Omental fat pad (tissue), 4 donors: ENCODE measurements at places on chromosomes 12 and 14.
A peak's percentile ranks its signal among the peaks of the same experiment; 100 is the strongest.

GRCh38 chr14:59333668-59334067 lies 131.5 kb downstream of the GPR135 start:
- no peak for DNase-seq

- no peak for DNase-seq
Measured at GRCh38 chr12:8527250-8528130, 13.2 kb downstream of the CLEC4E start.

- no peak for DNase-seq
Measured at GRCh38 chr14:35509846-35510245, 24.1 kb upstream of the INSM2 start.

DNA sequence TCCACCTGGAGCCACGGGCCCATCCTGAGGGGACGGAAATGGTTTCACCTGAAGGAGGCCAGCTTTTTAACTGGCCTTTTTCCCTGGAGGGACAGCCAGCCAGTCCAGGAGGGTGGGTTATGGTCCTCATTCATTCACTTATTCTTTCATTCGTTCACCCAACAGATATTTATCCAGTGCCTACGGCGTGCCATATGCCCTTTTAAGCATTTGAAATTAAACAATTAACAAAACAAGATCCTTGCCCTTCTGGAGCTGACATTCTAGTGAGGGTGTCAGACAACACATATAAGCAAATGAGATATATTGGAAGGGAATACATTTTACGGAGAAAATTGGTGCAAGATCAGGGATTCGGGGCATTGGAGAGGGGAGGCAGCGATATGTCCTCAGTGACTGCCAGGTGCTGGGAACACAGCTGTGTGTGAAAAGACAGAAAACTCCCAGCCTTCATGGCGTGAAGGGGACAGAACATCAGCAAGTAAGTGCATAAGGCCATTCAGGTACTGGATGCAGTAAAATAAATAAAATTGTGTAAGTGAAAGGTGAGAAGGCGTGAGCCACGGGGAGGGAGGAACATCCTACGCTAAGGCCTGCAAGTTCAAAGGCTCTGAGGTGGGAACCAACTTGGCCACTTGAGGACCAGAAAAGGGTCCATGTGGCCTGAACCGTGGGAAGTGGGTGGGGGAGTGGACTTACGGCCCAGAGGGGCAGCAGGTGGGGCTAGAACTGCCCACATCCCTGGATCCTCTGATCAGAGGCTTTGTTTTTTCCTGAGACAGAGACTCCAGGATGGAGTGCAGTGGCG lies 684 bp upstream of the ABCB9 start:
- no peak for DNase-seq

GRCh38 chr12:5620896-5621295 lies 189.0 kb downstream of the NTF3 start:
- no peak for DNase-seq

- DNase-seq, result no peak
Measured at GRCh38 chr12:102917026-102917787, at the start of gene PAH. PAH (minus strand) TSS chr12:102917244; CDS start chr12:102917130, 114 bp downstream.

GRCh38 chr12:94954948-94955592 lies 48.4 kb downstream of the NDUFA12 start:
- DNase-seq, result no peak

GRCh38 chr12:14545144-14546124 lies 22.2 kb downstream of the PLBD1 start:
- DNase-seq, result no peak

- no peak for DNase-seq
Measured at GRCh38 chr12:30582943-30583342, 112.7 kb downstream of the IPO8 start.

GRCh38 chr12:12561371-12562015 lies 1.2 kb downstream of the DUSP16 start:
- DNase-seq, result no peak

GRCh38 chr14:93431036-93431670 lies 414 bp downstream of the UNC79 start:
- DNase-seq, result no peak

DNA sequence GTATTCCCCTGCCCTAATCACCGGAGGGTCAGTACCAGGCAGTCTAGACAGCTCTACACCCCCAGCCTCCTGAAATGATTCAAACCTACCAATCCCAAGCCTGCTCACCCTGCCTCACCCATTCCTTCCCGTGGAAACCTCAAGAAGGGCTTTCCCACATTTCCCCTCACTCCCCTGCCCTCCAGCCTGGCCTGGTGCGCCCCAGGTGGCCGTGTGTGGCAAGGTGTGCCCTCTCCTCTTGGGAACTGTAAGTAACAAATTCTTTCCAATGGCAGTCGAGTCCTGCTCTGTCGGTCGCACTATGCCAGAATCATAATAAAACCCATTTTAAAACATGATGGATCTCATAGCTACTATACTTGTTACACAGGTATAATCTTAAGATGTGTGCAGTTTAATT lies 13.9 kb upstream of the DEGS2 start:
- no peak for DNase-seq

- no peak for DNase-seq
Measured at GRCh38 chr12:66190519-66191370, 1.7 kb downstream of the IRAK3 start.

- DNase-seq, result no peak
Measured at GRCh38 chr12:30191696-30192455, 408.1 kb upstream of the TMTC1 start.

GRCh38 chr14:23536494-23536893 lies 15.1 kb downstream of the ZFHX2 start:
- DNase-seq, result no peak

GRCh38 chr12:94098466-94098865 lies 49.9 kb upstream of the PLXNC1 start:
- no peak for DNase-seq

- no peak for DNase-seq
Measured at GRCh38 chr14:20722016-20722415, 23.7 kb upstream of the EDDM3A start.

GRCh38 chr14:57814726-57815125 lies 51.2 kb downstream of the SLC35F4 start:
- no peak for DNase-seq

DNA sequence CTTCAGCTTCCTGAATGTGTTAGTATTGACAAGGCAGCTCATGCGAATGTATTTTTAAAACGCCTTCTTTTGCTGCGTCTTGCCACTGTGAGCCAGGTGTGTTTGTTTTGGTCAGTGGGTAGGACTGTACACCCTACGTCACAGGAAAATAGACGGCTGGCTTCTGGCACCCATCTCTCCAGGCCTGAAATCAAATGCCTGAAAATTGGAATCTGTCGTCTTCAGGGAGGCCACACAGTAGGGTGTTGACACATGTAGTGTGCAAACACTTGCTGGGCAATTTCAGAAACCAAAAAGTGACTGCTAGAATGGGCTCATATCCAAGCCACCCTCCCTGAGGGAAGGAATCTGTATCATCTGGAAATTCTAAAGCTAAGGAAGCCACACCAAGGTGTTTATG lies 209.3 kb downstream of the TTC8 start:
- DNase-seq, result no peak

- no peak for DNase-seq
Measured at GRCh38 chr12:76123259-76124212, 39.1 kb upstream of the NAP1L1 start.

DNA sequence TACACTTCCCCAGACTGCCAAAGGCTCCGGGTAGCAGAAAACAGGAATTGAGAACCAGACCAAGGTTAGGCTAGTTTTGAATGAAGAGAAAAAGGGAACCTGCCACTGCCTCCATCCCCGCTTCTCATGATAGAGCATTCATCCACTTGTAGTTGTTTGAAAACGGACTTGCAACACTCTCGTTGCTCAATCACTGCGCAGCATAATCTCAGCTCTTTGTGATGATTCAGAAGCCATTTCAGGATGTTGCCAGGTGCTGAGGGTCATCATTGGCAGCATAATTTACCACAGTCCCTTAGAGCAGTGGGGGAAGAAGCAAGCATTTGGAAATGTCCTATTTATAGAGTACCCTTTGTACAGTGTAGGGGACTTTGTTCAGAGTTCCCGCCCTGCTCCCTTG lies 25.6 kb downstream of the KCNK13 start:
- peak; percentile 28 for DNase-seq

GRCh38 chr12:53999559-54000115 lies 324 bp upstream of the HOXC9 start:
- no peak for DNase-seq

DNA sequence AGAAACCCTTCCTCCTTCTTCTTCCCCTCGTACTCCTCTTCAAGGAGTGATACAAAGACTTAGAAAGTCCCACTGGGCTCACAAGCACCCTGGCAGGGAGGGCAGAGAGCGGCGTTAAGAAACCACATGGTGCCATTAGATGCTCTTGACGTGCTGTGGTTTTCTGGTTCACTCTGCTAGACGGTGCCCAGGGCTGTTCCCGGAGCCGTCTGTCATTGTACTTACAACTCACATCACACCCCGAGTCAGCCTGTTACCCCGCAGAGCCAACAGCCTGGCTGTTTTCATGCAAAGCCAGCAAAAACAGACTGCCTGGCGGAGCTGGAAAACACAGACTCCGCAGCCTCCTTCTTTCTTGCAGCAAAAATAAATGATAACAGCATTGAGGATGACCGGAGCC lies 232.6 kb upstream of the TBX3 start:
- no peak for DNase-seq
